Right hindlimb (tissue), 1 donor: ENCODE measurements at places on chromosomes 1 and 21.

- no peak for DNase-seq
Observed at GRCh38 chr1:186055846-186056245, 319.2 kb downstream of the TPR start.

DNA sequence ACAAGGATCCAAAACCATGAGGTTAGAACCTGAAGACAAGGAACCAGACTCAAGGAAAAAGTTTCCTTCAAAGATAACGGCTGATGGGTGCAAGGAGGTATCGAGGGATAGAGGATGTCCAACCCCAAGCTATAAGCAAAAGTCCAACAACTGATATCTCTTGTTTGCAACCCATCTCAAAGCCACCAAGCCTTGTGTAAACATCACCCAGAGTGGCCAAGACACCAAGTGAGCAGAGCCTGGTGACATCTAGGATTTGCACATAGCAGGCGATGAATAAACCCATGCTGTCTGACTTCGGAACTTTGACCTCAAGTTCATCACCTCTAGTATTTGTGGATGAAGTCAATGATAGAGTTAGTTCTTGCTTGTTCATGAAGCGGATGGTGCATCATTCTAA, 180.7 kb downstream of the ETS2 start:
- DNase-seq, result no peak

DNA sequence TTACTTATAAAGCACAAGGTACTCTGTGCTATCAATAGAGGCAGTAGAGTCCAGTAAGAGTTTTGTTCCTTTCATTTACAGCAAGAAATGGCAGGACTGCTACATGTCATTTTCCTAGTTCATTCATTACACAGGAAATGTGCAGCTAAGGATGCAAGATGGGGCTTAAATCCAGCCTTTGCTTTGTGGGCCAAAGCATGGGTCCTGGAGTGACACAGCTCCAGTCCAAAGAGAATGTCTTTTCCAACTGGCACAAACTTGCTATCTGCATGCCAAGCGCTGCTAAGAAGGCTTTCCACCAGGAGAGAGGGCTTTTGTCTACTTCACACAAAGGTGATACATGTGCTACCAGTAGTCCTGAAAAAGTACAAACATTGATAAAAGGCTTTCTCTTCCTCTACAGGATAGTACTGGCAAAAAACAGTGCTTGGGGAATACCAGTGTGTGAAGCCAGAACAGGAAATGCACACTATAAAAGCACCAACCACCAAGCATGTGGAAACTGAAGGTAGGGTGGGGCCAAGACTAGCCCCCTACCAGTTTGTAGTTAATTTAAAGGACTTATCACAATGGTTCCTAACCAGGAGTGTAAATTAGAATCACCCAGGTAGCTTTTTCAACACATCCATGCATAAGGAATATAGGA, 68.7 kb downstream of the ARID4B start:
- peak; percentile 25 for DNase-seq

DNA sequence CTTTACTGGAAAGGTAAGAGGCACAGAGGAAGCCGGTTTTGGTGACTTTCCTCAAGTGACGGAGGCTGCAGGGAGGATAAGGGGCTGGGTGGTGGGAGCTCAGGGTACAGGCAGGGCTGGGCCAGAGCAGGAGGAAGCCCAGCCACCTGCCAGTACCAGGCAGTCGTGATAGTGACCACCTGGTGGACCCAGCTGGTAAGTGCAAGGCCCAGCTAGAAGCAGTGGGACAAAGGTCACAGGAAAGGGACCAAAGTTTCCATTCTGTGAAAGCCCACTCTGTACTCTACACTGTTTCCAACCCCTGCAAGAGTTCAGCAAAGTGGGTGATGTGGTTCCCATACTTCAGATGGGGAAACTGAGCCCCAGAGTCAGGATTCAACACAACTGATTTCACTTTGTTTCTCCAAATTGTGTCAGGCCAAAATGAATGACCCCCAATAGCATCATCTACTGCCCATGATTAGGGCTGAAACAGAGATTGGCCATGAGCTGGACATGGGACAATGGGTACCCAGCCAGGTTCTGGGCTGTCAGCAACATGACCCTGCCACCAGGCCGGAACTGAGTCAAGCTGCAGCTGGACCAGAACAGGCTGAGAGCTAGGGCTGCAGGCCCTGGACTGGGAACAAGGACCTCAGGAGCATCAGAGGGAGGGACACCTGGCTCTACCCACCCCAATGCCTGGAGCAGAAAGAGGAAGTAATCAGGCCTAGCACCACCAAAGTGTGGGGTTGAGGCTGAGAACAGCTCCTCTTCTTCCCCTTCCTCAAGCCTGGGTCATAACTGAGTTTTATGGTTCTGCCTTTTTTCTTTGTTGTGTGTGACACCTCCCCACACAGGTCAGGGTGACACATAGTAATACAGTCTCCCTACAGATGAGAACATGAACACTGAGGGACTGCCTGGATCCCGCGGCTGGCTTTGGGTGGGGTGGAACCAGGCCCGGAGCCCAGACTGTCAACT, 50.2 kb downstream of the KCNN3 start:
- DNase-seq, result no peak

DNA sequence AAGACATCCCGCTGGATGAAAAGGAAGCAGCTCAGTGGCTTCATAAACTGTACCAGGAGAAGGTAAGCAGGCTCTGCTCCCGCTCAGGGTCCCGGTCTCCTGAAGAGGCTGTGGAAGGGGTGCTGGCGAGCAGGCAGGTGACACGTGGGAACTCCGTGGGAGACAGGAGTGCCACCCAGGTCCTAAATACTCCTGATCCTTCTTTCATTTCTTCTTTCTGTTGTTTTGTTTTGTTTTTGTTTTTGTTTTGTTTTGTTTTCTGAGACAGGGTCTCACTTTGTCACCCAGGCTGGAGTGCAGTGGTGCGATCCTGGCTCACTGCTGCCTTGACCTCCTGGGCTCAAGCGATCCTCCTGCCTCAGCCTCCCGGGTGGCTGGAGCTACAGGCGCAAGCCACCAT, 34.0 kb upstream of the TRAPPC10 start:
- no peak for DNase-seq

- DNase-seq, result peak; percentile 68
Observed at GRCh38 chr1:94755675-94756074, 64.5 kb upstream of the SLC44A3 start.

DNA sequence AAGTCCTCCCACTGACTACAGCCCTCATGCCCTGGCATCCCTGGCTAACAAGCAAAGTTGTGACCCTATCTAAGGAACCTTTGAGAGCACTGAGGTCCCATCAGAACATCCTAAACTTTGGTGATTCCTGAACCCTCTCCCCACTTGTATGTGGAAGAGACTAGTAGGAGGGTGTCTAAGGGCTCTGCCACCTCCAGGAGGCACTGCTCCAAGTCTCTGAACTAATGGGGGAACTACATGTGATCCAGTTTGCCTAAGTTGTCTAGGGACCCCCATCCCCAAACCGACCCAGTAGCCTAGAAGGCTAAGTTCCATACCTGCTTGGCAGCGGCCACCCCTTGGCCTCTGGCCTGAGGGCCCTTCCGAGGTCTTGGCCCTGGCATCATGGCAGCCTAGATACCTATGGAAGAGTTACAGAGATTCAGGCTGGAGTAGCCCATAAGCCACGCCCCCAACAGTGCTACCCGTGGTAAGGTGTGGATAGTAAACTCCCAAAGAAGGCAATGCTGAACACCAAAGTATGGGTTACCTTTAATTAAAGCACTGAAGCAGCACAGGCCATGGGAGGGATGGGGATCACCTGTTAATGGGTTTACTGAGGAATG, 1.7 kb downstream of the CC2D1B start:
- DNase-seq, result no peak

DNA sequence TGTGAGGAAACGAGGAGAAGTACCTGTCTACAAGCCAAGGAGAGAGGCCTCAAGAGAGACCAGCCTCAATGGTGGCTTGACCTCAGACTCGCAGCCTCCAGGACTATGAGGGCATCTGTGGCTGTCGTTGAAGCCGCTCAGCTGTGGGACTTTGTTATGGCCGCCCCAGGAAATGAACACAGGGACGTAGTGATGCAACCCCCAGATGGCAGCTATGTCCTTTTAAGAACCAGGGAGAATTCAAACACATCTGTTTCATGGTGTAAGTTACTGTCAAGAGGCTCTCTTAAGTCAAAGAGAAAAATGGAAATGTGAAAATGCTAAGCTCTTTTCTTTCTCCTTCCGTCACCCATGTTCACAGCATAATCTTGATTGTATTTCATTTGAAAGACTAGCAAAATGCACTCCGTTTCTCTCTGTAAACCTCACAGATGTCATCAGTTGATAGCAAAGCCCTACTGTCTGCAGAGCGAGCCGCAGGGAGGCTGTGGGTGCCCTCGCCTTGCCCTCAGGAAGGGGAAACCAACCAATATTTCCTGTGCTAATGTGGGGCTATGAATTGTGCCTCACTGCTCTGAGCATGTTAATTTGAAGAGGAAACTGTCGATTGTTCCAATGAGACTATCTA, 21.3 kb downstream of the UBASH3A start:
- no peak for DNase-seq
